ENCODE measurements at places on chromosomes 2 and 18. TPM values are rescaled to one million over a fixed set of nuclear protein-coding genes. Genes with fewer than 3 reads are reported as not detected.

The IL1RL2 gene
- total RNA-seq, result not detected

The IL1F10 gene
- not detected for total RNA-seq

The DSG1 gene
- not detected for total RNA-seq

The ANKRD30BL gene
- total RNA-seq, result not detected

The ATP6V1C2 gene
- not detected for total RNA-seq

The HMSD gene
- total RNA-seq, result not detected

The RAB27B gene
- 2.4 TPM for total RNA-seq

The GALNT13 gene
- total RNA-seq, result not detected

The APCDD1 gene
- total RNA-seq, result not detected

The SDC1 gene
- total RNA-seq, result not detected

The RNF25 gene
- 18.0 TPM for total RNA-seq

The SLC19A3 gene
- total RNA-seq, result not detected

The XIRP2 gene
- total RNA-seq, result not detected

- no peak for DNase-seq
- no peaks in the 10 kb centered on the region for H3K36me3 ChIP-seq
- no peak overlapping the region for H3K4me3 ChIP-seq
- no peaks in the 10 kb centered on the region for H3K27me3 ChIP-seq
- no peaks in the 10 kb centered on the region for H3K4me1 ChIP-seq
These were observed 72.2 kb upstream of the PHLPP1 start for GRCh38 chr18:62643181-62643580.

- no peak for DNase-seq
- H3K36me3 ChIP-seq, result no peaks in the 10 kb centered on the region
- no peaks in the 10 kb centered on the region for H3K27me3 ChIP-seq
- H3K4me3 ChIP-seq, result no peak overlapping the region
- no peak overlapping the region for H3K27ac ChIP-seq
These were observed 536.1 kb upstream of the RAB6C start for GRCh38 chr2:129443235-129443864.

- no peaks in the 10 kb centered on the region for H3K36me3 ChIP-seq
- H3K4me1 ChIP-seq, result peaks cover 23% of the 10 kb centered on the region
- no peaks in the 10 kb centered on the region for H3K27me3 ChIP-seq
- H3K27ac ChIP-seq, result no peak overlapping the region
- DNase-seq, result no peak
These were observed 55.9 kb upstream of the EPAS1 start for GRCh38 chr2:46241344-46241743.

DNA sequence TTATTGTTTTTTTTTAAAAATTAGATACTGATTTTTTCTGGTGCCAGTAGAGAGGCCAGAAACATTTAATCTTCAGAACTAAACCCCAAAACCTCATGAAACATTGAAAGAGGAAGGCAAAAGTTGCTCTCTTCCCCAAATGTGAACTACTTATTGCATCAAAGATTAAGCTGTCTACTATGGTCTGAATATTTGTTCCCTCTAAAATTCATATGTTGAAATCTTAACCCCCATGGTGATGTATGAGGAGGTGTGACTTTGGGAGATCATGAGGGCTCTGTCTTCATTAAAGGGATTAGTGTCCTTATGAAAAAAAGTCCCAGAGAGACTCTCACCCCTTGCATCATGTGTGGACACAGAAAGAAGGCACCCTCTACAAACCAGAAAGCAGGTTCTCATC is 28.2 kb upstream of the SLC8A1 start:
- no peaks in the 10 kb centered on the region for H3K27me3 ChIP-seq
- H3K4me3 ChIP-seq, result no peak overlapping the region
- H3K4me1 ChIP-seq, result no peaks in the 10 kb centered on the region
- DNase-seq, result no peak
- H3K36me3 ChIP-seq, result no peaks in the 10 kb centered on the region

DNA sequence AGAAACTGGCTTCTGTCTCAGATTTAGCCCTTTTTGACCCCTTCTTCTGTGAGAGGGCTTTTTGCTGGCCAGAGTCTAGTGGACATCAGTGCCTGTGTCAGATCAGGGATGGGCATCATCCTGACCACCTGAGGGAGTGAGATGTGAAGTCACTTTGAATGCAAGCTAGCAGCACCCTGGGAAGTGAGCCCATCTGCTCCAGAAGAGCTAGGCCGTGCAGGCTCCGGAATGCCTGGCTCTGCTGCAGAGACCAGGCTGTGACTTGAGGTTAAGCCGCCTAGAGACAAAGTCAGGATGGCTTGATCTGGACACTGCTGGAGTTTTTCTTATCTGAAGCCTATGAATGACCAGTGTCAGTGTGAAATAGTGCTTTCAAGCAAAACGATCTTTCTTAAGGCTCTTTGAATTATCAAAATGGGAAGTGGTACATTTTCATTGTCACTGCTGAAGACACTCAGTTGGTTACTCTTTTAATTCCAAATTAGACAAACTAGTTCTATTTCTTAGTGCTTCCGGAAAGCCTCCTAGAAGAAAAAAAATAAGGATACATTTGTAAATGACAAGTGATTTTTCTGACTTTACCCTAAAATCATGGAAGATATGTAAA is 20.8 kb downstream of the DGUOK start:
- no peak overlapping the region for H3K4me3 ChIP-seq
- H3K36me3 ChIP-seq, result peaks cover 74% of the 10 kb centered on the region
- peaks cover 39% of the 10 kb centered on the region for H3K4me1 ChIP-seq

DNA sequence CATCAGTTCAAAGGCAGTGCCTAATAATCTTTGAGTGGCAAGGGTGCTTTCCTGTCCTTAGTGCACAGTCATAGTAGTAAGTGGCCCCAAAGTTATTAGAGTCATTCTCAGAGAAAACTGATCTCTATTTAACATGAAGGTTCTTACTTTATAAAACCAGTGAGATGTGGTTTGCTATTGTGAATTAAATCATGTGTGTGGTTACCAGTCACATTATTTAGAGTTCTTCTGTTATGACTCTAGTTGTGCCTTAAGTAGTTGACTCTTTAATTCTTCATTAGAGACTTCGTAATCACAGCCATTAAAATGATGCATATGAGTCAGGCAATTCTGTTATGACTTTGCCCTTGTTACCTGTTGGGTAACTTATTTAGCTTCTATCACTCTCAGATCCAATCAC is 1392.9 kb upstream of the ACVR2A start:
- H3K4me1 ChIP-seq, result no peaks in the 10 kb centered on the region
- DNase-seq, result no peak
- no peak overlapping the region for H3K27ac ChIP-seq
- no peaks in the 10 kb centered on the region for H3K27me3 ChIP-seq

GRCh38 chr18:54825601-54826344 is 2.5 kb upstream of the RAB27B start:
- no peaks in the 10 kb centered on the region for H3K36me3 ChIP-seq
- no peak for DNase-seq
- no peak overlapping the region for H3K27ac ChIP-seq
- H3K4me1 ChIP-seq, result peaks cover 9% of the 10 kb centered on the region
- no peak overlapping the region for H3K4me3 ChIP-seq
- no peaks in the 10 kb centered on the region for H3K27me3 ChIP-seq

DNA sequence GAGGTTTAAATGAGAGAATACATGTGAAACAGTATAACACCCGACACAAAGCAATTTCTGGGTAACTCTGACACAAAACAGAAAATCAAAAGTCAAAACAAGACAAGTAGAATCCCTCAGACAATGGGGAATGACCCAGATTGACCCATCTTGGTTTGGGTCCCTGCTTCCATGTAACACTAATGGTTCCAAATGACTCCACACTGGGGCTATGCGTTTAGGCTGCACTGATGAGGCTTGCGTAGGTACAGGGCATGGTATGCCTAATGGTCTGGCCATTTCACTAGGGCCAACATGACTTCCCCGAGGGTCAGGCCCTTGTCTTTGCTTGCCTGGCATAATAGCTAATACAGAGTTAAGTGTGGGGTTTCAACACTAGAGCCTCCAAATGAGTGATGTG is 27.2 kb upstream of the NFE2L2 start:
- no peak overlapping the region for H3K27ac ChIP-seq
- H3K36me3 ChIP-seq, result no peaks in the 10 kb centered on the region
- H3K27me3 ChIP-seq, result no peaks in the 10 kb centered on the region
- peaks cover 15% of the 10 kb centered on the region for H3K4me1 ChIP-seq

- no peaks in the 10 kb centered on the region for H3K4me1 ChIP-seq
- no peaks in the 10 kb centered on the region for H3K27me3 ChIP-seq
- H3K4me3 ChIP-seq, result no peak overlapping the region
- H3K36me3 ChIP-seq, result no peaks in the 10 kb centered on the region
These were observed 125.4 kb upstream of the RNF152 start for GRCh38 chr18:62018034-62018758.

- no peaks in the 10 kb centered on the region for H3K36me3 ChIP-seq
- H3K27ac ChIP-seq, result no peak overlapping the region
- H3K27me3 ChIP-seq, result no peaks in the 10 kb centered on the region
- DNase-seq, result no peak
- H3K4me1 ChIP-seq, result no peaks in the 10 kb centered on the region
These were observed 122.4 kb downstream of the SETBP1 start for GRCh38 chr18:44803019-44803650.

GRCh38 chr2:232496501-232497270 is 9.1 kb upstream of the ECEL1 start:
- no peaks in the 10 kb centered on the region for H3K4me1 ChIP-seq
- no peak overlapping the region for H3K27ac ChIP-seq
- H3K27me3 ChIP-seq, result peaks cover 9% of the 10 kb centered on the region
- no peaks in the 10 kb centered on the region for H3K36me3 ChIP-seq

DNA sequence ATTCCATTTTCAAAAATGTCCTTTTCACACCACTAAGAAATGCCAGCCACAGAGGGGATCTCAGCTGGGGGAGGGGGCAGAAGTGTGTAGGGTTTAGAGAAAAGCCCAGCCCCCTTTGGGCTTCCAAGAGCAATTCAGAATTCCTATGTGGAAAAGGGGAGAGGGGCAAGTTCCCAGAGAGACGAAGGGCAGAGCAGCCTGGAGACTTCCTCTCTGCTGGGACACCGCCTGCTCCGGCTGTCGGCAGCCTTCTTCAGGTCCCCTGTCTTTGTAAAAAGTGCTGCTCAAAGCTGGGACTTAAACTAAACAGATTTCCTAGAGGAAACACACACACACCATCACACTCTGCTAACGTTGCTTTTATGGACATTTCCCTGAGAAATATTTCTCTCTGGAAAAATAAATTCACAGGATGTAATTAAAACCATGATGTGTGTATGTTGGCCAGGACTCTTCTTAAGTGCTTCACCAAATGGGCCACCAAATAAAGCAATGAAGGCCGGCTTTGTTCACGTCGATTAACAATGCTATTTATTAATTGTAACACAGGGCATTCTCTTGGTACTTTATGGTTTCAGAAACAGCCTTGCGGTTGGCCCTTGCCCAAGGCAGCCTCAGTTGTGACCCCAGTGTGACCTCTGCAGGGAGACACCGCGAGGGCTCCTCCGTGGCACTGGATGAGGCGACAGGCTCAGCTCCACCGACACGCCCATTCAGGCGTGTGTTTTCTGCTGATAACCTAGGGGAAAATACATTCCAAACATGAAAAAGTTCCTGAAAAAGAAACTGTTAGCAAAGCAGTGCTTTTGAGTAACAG is 5.6 kb upstream of the ASB1 start:
- H3K27me3 ChIP-seq, result no peaks in the 10 kb centered on the region
- H3K4me3 ChIP-seq, result no peak overlapping the region
- DNase-seq, result no peak
- H3K4me1 ChIP-seq, result peaks cover 6% of the 10 kb centered on the region
- H3K36me3 ChIP-seq, result no peaks in the 10 kb centered on the region

DNA sequence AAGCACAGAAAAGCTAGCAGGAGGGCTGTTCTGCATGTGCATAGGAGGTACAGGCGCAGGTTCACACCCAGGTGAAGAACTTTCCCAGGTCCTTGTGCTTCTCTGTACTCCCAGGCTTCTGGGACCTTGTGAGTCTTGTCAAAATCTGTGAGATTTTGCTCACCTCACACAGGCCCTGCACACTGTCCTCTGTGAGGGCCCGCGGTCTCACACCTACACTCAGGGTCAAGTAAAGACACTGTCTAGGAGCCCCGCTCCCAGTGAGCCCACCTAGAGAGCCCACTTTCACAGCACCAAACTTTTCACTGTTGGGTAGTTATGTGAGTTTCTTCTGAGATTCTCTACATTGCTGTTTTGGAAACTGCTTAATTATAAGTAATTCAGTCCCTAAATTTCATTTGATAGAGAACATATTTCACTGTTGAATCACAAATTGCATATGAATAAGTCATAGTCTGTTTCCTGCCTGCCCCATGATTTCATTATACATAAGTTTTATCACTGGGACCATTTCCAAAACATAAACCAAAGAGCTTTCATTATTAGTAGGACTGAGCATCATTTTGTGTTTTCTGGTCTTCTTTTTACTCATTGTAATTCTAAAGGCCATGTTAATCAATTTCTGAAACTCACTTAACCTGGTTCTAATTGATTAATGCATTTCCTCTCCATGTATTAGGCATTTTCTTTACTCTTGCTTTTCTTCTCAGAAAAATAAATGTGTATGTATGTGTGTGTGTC is 234.2 kb upstream of the SPOPL start:
- H3K27ac ChIP-seq, result no peak overlapping the region
- DNase-seq, result no peak
- H3K36me3 ChIP-seq, result no peaks in the 10 kb centered on the region
- no peaks in the 10 kb centered on the region for H3K27me3 ChIP-seq
- no peak overlapping the region for H3K4me3 ChIP-seq

- DNase-seq, result no peak
- H3K4me3 ChIP-seq, result no peak overlapping the region
- no peaks in the 10 kb centered on the region for H3K36me3 ChIP-seq
- peaks cover 31% of the 10 kb centered on the region for H3K4me1 ChIP-seq
- no peaks in the 10 kb centered on the region for H3K27me3 ChIP-seq
- H3K27ac ChIP-seq, result no peak overlapping the region
These were observed 3.6 kb downstream of the DIS3L2 start for GRCh38 chr2:231965102-231965501.

DNA sequence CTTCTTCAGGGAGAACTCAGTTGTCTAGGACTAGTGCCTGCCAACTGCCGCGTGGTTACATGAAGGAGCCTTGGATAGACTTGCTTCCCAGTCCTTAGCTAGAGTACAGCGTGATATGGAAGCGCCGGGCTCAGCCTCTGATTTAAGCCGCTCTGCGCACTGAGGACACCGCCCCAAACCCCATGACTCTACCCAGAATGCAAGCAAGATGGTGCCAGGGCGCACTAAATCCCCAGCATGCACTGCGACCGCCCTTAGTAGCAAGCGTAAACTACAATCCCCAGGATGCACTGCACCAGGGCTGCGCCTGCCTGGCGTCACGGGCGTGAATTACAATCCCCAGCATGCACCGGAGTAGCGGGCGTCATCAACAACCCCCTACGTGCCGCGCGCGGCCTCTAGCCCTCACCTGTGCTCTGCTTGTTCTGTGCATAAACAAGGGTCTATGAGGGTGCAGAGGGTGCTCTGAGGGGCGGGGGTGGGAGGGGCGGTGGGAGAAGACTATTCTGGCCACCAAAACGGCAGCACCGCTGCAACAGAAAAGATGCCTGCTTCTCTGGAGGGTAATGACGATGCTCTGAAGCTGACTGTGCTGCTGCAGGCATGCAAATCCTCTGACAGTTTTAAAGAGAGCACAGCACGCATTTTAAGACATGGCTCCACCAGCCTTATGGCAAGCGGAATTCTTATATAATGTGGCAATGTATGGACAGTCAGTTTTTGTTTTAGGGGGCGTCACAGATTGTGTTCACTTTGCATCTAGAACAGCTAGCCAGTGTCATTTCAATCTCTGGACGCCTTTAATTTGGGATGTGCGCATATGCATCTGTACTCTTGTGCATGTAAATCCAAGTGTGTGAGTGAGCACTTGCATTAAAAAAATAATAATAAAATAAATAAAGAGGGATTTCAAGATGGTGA is 282.5 kb upstream of the MYT1L start:
- no peaks in the 10 kb centered on the region for H3K36me3 ChIP-seq
- peak; percentile 92 for DNase-seq
- peak overlapping the region; percentile 52 for H3K4me3 ChIP-seq

GRCh38 chr2:225122007-225122406 is 79.7 kb upstream of the DOCK10 start:
- no peak for DNase-seq
- H3K4me3 ChIP-seq, result no peak overlapping the region
- H3K36me3 ChIP-seq, result no peaks in the 10 kb centered on the region
- no peaks in the 10 kb centered on the region for H3K4me1 ChIP-seq
